ENCODE measurements at places on chromosomes 7 and 10.

DNA sequence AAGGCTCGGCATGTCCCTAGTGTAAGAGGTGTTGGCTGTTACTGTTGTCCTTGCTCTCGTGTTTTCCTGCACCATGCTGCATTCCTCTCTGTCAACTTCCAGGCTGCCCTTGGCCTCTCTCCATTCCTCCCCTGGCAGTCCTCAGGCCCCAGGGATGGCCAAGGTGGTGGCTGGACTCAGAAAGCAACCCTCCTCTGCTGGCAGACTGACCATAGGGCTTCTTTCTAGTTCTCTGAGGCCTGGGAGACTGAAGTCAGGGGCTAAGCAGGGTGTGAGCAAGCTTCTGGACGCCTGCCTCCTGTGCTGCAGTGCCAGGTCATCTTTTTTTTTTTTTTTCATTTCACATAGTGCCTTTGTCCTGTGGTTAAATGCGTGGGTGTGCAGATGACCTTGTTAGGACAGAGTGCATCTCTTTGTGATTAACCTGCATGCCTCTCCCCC lies 72.0 kb downstream of the GOLGA7B start:
- no peak for DNase-seq

GRCh38 chr7:46291050-46291438 lies 370.0 kb upstream of the IGFBP3 start:
- DNase-seq, result no peak

DNA sequence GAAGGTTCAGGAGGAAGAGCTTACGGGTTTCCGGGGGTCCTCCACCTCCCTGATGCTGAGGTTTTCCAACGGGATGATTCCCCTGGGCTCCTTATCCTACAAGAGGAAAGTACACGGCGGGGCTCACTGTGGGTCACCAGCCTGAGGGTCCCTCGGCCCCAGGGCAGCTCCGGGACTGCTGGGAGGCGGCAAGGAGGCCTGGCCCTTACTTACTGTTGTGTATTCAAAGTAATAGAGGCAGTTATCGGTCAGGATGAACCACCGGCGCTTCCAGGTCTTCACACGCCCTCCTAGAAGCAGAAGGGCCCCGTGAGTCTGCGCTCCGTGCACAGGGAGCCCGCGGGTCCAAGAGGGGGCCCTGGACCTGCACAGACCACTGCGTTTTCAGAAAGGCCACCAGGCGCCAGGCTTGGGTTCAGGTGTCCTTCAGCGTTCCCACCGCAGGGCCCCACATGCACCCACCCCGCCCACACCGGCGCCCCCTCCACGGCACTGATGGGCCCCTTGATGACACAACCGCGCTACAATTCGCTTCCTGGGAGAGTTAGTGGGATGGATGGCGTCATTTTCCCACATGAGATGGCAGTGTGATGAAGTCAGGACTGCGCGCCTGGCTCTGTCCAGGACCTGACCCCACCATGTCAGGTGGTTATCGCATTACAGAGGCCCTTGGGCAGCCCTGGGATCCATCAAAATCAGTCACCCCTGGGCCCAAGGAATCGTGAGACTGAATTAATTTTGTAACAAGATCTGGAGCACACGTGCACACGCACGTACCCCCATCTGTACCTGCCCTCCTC lies 106.7 kb downstream of the CYTH3 start:
- no peak for DNase-seq

DNA sequence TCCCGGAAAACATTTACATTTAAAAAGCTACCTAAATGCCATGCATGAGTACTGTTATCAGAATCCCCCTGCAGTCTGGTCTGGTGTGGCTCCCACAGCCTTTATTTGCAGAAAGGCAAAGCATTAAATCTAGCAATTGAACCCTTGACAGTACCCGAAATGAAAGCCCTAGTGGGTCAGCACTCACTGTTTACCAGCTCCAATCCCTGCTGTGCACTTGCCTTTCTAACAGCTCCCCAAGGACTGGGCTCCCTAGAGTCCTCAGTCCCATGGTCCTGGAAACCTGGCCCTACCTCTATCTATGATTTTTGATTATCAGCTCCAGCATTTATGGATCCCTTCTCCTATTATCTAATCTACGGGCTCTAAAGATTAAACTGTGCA lies 1.9 kb upstream of the MACC1 start:
- no peak for DNase-seq

- no peak for DNase-seq
These were observed 46.0 kb upstream of the CYCS start for GRCh38 chr7:25171071-25171470.

DNA sequence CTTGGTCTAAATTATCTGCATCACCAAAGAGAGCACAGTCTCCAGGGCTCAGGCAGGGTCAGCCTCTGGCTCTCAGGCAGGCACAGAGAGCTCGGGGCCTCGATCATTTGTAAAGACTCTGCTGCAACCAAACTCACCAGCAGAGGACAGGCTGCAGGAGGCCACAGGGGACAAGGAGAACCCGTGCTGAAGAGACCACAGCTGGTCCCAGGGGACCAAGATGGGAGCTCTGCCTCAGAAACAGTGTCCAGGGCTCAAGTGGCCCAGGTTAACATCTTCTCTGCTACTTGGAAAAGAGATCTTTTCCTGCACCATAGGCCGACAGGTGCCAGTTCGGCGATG lies 543.2 kb downstream of the PTPRN2 start:
- DNase-seq, result no peak

DNA sequence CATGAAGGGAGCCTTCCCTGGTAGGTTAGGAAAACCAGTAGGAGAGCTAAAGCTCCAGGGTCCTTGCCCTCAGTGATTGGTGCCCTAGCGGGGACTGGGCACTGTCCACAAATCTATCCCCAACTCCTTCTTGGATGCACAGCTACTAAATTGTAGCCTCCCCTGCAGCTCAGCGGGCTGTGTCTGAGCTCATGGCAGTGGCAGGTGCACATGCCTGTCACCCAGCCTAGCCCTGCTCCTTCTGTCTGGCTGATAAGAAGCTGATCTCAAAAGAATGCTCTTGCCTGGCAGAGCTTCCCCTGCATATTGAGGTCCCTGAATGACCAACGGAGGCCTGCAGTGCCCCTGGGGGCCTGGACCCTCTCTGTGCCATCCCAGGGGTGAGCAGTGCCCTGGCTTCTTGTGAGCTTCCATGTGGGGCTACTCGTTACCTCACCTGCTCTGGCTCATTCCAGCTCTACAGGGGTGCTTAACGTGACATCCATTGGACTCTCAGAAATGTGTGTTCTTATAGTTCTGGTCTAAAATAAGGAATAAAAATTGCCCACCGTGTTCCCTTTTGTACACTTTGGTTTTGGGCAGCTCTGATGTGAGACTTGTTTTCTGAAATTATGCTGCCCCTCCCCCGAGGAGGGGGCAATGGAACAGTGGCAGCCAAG lies 59.8 kb upstream of the ANTXRL start:
- no peak for DNase-seq

- no peak for DNase-seq
These were observed 83.5 kb downstream of the MYL10 start for GRCh38 chr7:101545441-101546190.

- no peak for DNase-seq
These were observed 146.5 kb downstream of the MAPK8 start for GRCh38 chr10:48452879-48453412.

DNA sequence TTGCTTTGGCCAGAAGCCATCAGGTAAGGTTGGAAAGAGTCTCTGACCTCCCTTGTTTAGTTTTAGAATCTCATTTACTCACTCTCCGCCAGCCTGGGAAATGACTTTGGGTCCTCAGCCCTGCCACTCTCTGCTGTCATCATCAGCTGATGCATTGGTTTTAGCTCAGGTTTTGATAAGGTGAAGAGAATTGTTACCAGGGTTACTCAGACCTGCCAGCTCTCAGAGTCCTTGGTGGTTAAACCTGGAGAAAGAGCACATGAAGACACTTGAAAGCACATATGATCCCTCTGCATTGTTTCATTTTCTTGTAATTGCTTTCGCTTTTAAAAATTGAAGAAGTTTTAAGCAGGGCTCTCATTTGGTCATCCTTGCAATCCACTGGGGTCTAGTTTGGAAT lies 4.0 kb upstream of the CROT start:
- DNase-seq, result peak; percentile 6

- no peak for DNase-seq
These were observed 83.4 kb downstream of the GLCCI1 start for GRCh38 chr7:8051998-8052397.

GRCh38 chr10:49502358-49502757 lies 36.6 kb downstream of the ERCC6 start:
- DNase-seq, result no peak

DNA sequence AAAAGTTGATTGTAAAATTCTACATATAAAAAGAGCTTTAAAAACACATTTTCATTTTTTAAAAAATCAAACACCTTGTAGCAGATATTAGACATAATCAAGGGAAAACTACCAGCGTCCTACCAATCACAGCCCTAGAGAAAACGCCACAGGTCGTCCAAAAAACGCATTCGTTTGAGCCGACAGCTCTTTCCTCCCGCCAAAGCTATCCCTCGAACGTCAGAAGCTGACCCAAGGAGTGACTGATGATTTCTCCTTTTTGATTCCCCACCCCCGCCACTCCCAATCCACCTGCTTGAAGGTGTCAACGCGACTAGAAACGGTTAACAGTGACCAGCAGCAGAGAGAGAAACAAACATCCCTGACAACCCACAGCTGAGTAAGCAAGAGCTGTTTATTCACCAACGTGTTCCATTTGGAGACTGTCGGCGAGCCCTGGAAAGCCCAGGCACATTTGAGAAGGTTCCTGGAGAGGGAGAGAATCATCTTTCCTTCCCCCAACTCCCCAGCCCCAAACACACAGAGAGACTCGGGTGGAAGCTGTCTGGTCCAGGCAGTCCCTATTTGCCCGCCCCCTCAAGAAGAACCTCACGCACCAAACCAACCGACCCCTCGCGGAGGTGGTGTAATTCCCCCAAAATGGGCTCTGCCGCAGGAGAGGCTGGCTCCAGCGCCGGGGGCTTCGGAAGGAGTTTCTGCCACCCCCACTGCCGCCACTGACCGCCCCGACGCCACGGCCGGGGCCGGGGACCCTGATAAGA lies 622 bp downstream of the CPEB3 start:
- no peak for DNase-seq

DNA sequence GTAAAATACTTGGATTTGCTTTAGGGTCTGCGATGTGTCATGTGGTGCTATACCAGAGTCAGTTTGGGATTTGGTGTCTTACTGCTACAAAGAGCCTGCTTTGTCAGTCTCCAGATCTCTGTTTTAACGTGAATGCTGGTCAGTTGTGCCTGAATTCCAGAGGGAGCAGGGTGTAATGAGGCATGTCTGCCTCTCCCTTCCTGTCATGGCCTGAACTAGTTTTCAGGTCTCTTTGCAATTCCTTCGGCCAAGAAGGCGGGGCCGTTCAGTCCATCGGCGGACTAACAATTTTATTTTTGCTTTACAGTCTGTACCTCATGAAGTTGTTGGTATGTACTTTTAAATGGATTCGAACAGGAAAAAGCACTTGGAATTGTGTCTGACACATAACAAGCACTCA lies 465.1 kb upstream of the ADARB2 start:
- no peak for DNase-seq

GRCh38 chr10:103598654-103599115 lies 105.2 kb downstream of the NEURL1 start:
- DNase-seq, result peak; percentile 21

- DNase-seq, result no peak
These were observed 30.7 kb upstream of the RBM20 start for GRCh38 chr10:110613341-110613995.

DNA sequence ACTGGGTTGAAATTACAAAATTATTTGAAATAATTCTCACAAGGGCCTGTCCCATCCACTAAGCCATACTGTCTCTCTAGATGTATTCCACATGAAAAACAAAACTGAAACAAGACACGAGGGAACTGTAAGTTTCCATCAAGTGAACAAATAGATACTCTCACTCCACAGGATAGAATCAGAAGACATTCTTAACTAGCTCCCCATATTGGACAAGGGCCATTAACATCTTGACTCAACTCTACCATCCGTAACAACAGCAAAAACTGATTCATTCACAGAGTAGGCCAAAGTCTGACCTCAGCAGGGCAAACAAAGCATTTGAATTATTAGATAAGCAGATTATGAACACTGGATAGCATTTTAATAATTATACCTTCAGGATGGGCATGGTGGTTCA lies 29.1 kb downstream of the UBE2H start:
- no peak for DNase-seq

DNA sequence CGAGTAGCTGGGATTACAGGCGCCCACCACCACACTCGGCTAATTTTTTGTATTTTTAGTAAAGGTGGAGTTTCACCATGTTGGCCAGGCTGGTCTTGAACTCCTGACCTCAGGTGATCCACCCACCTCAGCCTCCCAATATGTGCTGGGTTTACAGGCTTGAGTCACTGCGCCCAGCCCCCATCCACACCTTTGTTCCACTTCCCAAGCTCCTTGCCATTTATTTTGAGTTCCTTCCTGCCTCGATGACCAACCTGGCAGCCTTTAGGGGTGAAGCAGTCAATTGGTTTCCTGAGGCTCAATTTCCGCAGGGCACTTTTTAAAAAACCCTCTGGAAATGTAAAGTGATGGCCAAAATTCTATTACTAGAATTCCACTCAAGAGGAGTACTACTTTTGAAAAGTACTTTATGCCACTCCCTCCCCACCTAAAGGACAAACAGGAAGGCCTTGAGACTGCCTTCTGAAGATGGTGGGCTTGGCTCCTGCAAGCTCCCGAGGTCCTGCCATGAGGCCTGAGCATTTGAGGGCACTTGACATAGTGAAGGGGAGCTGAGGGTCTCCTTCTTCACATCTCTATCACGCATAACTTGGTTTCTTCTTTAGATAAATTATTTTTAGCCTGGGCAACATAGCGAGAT lies 32.5 kb upstream of the RBM33 start:
- DNase-seq, result no peak

DNA sequence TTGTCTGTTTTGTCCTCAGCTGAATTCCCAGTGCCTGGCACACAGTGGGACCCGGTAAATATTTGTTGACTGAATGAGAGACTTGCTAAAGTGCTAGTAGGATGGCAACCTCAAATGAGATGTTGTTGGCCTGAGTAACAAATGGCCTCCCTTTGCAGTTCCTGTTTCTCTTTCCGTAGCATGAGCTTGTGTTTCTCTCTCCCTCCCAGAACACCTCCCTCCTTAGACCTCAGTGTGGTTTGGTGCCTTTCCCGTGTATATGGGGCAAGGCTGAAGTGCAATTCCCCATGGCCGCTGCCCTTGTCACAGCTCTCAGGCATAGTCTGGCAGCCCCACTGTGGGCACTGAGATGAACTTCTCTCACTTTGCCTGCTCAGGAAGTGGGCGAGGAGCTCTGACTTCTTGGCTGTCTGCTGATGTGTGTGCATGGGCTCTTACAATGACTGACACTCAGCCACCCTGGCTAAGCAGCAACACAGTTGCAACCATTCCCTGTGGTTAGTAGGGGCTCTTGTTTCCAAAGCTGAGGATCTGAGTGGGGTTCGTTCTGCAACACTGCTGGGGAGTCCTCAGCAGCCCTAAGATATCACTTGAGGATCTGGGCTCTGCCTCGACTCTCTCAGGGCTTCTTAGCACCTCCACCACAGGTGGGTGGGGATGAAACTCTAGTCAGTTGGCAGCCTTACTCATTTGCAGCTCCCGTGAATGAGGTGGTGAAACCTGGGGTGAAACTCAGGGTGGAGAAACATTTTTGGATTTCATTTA lies 136.1 kb downstream of the ICA1 start:
- DNase-seq, result no peak
